ENCODE measurements at places on chromosomes 11 and 22.

DNA sequence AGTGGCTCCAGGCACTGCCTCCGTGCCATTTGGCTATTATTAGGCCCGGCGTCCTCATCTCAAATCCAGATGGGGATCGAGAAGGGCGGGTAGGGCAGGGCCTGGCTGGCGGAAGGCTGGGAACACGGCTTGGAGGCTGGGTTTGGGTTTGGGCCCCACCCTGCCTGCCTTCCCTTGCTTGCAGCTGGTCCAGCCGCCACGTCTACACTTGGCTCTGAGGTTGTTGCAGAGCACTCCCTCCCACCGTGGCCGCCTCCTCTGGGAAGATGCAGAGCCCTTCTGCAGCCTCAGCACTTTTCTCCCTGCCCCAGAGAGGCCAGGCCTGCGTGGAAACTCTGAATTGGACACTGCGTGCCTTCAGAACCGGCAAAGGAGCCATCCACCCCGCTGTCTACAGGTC lies 5.2 kb upstream of the SMTN start:
- DNase-seq = no peak

- no peak for DNase-seq
Observed at GRCh38 chr11:123233975-123234334, 38.9 kb upstream of the CLMP start.

GRCh38 chr11:83241291-83241946 lies 44.7 kb downstream of the CCDC90B start:
- no peak for DNase-seq

- no peak for DNase-seq
Observed at GRCh38 chr22:32446321-32446720, 17.9 kb downstream of the BPIFC start.

DNA sequence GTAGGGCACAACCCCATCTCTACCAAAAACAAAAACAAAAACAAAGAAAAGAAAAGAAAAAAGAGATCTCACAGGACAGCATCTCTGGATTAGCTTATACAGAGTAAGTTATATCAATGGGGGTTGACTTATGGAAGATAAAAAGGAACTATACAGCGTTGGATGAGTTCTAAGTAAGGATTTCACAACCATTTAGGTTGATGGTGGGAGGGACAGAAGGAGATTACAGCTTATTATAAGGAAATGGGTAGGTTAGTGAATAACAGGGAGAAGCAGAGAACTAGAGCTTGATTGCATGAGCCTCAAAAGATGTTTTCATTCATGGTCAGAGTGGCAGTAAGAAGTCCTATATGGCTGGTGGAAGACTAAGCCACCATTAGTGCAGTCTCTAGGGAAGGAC lies 60.3 kb downstream of the CECR2 start:
- DNase-seq = no peak

DNA sequence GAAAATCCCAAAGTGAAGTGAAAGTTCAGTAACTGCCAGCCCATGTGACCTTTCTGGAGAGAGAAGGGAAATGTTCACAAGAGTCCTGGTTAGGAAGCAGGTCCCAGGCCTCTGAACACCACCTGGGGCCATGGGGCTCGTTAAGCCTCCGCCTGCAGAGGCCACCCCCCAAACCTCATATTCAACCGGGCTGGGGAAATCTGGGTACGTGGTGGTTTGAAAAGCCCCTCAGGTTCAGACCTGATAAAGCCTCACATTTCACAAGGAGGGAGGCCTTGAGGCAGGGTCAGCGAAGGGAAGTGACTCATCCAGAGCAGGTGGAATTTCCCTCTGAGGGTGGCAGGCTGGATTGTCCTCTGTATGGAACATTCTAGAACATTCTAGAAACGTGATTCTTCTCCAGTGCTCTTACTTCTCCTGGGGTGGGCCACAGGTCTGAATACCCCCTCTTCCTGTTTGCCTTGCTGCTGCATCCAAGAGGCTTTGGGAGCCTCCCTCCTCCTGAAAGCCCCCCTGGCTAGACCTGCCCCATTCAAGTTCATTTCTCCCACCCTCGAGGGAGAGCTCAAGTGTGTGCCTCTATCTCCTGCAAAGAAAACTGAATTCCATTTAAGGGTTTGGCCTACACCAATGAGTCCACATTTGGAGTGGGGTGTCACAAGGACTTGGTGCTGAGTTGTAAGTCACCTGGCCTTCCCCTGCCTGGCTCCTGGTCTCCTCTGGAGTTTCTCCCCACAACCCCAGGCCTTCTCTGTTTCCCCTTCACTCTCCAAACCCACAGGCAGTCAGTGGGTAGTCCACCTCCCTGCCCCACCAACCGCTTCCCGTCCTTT lies 6.3 kb downstream of the FXYD2 start:
- DNase-seq = peak; percentile 19

- DNase-seq = no peak
Observed at GRCh38 chr22:45866646-45867117, 110.3 kb downstream of the WNT7B start.

DNA sequence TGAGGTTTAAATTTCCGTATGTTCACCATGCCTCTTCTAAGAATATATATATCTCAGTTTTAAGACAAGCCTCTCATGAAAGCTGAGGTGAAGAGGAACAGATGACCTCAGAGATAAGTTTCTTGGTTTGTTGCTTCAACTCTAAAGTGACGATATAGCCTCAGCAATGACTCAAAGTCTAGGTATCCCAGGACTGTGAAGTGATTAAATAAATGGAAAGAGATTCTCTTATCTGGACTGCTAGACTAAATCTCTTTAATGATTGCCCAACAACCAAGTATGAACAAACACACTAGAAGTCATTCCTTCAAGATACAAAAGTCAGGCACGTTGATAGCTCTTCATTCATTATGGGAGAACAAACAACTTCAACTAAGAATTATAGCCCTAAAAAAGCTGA lies 15.3 kb downstream of the CADM1 start:
- DNase-seq = no peak

- no peak for DNase-seq
Observed at GRCh38 chr22:34943830-34944229, 122.1 kb upstream of the ISX start.

- no peak for DNase-seq
Observed at GRCh38 chr11:33269822-33270221, 12.6 kb downstream of the HIPK3 start.

- peak; percentile 21 for DNase-seq
Observed at GRCh38 chr22:37906364-37907008, 389 bp downstream of the MICALL1 start.

GRCh38 chr11:26285608-26286007 lies 46.3 kb upstream of the ANO3 start:
- DNase-seq = no peak

DNA sequence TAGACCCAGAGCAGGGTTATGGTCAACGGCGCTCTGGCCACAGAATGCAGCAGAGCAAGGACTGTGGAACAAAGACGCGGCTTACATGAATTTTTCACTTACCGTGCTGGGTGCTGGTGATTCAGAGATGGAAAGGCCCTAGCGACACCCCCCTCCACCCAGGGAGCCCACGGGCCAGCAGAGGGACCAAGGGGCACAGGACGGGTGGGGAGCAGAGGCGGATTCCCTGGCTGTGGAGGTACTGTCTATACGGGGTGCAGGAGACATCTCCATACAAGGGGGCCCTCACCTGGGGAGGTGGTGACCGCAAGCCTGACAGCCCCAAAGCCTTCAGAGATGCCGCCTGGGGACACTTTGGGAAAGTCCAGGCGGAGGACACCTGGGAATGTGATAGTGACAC lies 1.1 kb upstream of the SEPTIN5 start:
- no peak for DNase-seq

DNA sequence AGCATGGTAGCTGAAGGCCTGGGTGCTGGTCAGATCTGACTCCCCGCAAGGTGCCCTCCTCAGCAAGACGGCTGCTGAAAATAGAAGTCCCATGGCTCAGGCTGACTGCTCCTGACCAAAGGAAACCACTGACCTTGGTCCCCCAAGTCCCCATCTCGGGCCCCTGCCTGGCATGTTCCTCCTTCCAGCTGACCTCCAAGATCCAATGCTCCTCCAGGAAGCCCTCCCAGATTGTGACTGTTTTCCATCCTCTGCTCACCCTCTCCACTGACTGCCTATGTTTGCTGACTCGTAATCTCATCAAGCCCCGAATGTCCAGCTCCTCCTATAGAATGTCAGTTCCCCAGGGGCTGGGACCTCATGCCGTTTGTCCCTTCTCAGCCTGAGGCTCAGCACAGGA lies 30.5 kb downstream of the ALX4 start:
- no peak for DNase-seq

DNA sequence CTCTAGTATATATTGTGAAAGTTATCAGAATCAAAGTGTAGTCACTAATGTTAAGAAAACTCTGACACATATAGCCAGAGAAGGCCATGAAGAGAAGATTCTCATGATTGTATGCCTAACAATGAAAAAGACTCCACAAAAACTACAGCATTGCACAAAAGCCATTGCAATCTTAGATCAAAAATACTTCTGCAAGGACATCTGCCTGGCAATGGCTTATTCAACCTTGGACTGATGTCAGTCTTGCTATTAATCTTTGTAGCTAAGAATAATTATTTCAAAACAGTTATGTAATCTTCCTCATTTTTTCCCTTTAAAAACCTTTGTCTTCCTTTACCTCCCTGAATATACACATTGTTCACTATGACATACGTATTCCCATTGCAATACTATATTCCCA lies 55.3 kb upstream of the SLC36A4 start:
- DNase-seq = no peak

DNA sequence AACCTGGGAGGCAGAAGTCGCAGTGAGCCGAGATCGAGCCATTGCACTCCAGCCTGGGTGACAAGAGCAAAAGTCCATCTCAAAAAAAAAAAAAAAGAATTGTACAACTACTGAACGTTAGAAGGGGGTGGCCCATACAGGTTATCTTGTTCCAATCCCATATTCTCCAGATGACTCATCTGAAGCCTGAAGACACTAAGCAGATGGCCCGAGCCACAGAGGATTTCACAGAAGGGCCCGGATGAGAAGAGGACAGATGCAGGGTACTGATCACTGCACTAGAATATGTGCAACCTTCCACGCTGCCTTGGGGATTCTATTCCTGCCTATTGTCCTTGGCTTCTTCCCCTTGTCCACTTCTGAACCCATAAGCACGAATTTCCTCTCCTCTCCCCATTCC lies 70.9 kb upstream of the UBASH3B start:
- DNase-seq = no peak

Data from activated effector memory CD4-positive, alpha-beta T cell treated with Interleukin-2 at 50 U/mL for 16 hours (primary cell).